ENCODE measurements at places on chromosomes 6 and 20. TPM values are rescaled to one million over a fixed set of nuclear protein-coding genes. Genes with fewer than 3 reads are reported as not detected.

F13A1 gene
- not detected for total RNA-seq

STX11 gene
- total RNA-seq: 2.3 TPM

MYH7B gene
- not detected for total RNA-seq

HAO1 gene
- not detected for total RNA-seq

BPI gene
- total RNA-seq: not detected

RIPOR2 gene
- 0.46 TPM for total RNA-seq

BACH2 gene
- 0.42 TPM for total RNA-seq

ZC2HC1B gene
- not detected for total RNA-seq

SLC17A9 gene
- total RNA-seq: not detected

SASH1 gene
- total RNA-seq: 2.4 TPM

SSTR4 gene
- total RNA-seq: 0.28 TPM

OR2B6 gene
- total RNA-seq: not detected

KPNA5 gene
- total RNA-seq: 1.1 TPM

SIRPD gene
- total RNA-seq: not detected

ESR1 gene
- 0.02 TPM for total RNA-seq

OR2H1 gene
- total RNA-seq: not detected

ATP6V1G2 gene
- total RNA-seq: 0.98 TPM

RHAG gene
- not detected for total RNA-seq

TDP2 gene
- total RNA-seq: 30.7 TPM

RAMACL gene
- 0.11 TPM for total RNA-seq

TGM2 gene
- 343 TPM for total RNA-seq

BFSP1 gene
- total RNA-seq: 5.1 TPM

SAMD10 gene
- total RNA-seq: not detected

PRRT1 gene
- total RNA-seq: 0.63 TPM

KCNK16 gene
- total RNA-seq: not detected

GABRR1 gene
- not detected for total RNA-seq

CFAP61 gene
- total RNA-seq: 0.16 TPM

HMGCLL1 gene
- total RNA-seq: 0.13 TPM

PNLDC1 gene
- 0.10 TPM for total RNA-seq

ROMO1 gene
- 343 TPM for total RNA-seq

FILIP1 gene
- total RNA-seq: 0.32 TPM
